ENCODE measurements at places on chromosomes 4 and X. TPM values are rescaled to one million over a fixed set of nuclear protein-coding genes. Genes with fewer than 3 reads are reported as not detected.

Gene FAM156A
- 47.2 TPM for polyA plus RNA-seq

Gene MAP7D2
- polyA plus RNA-seq, result 1.0 TPM

- no peak for DNase-seq
Observed at GRCh38 chr4:78788007-78788889, 12.1 kb downstream of the BMP2K start.

GRCh38 chr4:3307891-3308575 lies 15.2 kb downstream of the RGS12 start:
- no peak for DNase-seq

GRCh38 chr4:99825272-99825671 lies 8.6 kb downstream of the DAPP1 start:
- no peak for DNase-seq

DNA sequence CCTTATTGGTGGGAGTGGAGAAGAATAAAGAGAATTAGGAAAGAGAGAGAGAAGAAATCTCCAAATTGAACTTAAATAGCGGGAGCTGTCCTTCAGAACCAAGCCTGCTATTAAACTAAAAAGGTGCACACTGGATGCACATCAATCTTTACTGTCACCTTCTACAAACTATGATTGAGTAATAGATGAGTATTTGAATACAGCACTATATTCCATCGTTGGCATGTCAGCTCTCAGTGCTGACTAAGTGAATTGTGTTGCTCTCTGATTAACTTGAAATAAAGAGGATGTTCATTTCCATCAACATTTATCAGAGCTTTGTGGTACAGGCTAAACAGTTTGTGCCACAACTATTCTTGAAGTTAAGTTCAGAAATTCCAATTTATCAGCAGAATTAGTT lies 143.7 kb upstream of the PABPC4L start:
- no peak for DNase-seq

GRCh38 chr4:103364083-103364482 lies 165.9 kb upstream of the CENPE start:
- no peak for DNase-seq

DNA sequence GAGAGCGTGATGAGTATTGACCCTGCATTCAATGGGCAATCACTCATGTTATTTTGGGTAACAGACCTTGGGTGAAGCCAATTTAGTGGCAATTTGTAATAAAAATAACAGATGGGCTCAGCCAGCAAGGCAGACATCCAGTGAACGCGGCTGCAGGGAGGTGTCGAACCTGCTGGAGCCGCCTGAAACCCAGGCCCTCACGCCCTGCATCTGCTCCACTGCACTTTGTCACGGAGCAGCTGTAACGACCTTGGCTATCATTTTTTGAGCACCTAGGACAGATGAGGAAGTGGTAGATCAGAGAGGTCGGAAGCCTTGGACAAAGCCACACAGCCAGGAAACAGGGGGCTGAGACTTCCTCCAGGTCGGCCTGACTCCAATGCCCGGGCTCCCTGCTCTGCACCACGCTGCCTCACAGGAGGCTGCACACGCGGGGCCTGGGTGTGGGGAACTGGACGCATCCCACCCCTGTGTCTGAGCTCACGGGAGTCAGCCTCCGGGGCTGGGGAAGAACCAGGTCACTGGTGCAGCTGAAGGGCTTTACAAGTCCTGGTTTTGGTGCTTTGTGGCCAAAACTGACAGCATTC lies 19.4 kb downstream of the HMX1 start:
- no peak for DNase-seq

- no peak for DNase-seq
Observed at GRCh38 chrX:40303256-40304077, 205.7 kb upstream of the BCOR start.

Data from SK-N-SH (cell line).